Stimulated activated CD8-positive, alpha-beta memory T cell treated with anti-CD3 and anti-CD28 coated beads, Interleukin-15, amount 100 ng/mL, for 4 hours (primary cell): ENCODE measurements at places on chromosomes 13 and 19.

DNA sequence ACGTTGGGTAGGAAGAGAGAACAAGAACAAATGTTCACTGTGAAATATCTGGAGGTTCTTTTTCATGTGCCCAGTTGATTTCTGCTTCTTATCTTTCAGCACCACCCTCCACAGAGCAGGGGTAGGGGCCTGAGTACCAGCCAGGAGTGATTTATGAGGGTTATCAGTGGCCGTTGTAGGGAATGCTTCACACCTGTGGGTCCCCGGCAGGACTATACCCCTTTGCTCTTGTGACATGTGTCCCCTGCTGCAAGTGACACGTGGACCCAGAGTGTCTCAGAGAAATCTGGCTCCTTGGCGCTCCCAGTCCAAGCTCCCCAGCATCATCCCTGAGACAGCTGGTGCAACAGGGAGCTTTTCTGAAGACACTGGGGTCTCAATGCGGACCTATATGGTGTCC, 29.7 kb downstream of the SIAH3 start:
- no peak for DNase-seq

GRCh38 chr19:7013678-7014077, 7.6 kb downstream of the MBD3L2B start:
- DNase-seq = no peak

GRCh38 chr13:113122550-113123225, at the start of gene F10:
F10 (plus strand) TSS chr13:113122799; CDS start chr13:113122856, 57 bp downstream.
- DNase-seq = no peak

- no peak for DNase-seq
Measured at GRCh38 chr13:107845911-107846310, 369.4 kb downstream of the LIG4 start.

DNA sequence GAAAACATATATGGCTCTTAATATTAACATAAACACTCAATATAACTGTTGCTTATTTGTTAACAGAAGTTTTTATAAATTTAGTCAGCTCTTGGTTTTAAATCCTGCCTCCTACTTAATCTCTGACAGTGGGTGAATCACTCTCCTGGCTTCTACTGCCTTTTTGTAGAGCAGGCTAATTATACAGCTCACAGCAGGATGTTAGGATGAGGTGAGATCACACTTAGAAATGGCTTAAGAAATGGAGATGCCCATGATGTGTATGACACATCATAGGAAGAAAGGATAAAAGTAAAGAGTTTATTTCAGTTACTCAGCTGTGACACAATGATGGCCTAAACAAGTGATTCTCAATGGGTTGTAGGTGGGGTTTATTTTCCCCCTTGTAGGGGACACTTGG, 345.6 kb downstream of the SPRY2 start:
- DNase-seq = no peak

GRCh38 chr13:39052944-39053343, 14.7 kb downstream of the NHLRC3 start:
- DNase-seq = no peak

- DNase-seq = no peak
Measured at GRCh38 chr13:46010148-46010547, 42.4 kb downstream of the ZC3H13 start.

- DNase-seq = no peak
Measured at GRCh38 chr13:66807251-66807650, 422.9 kb downstream of the PCDH9 start.

DNA sequence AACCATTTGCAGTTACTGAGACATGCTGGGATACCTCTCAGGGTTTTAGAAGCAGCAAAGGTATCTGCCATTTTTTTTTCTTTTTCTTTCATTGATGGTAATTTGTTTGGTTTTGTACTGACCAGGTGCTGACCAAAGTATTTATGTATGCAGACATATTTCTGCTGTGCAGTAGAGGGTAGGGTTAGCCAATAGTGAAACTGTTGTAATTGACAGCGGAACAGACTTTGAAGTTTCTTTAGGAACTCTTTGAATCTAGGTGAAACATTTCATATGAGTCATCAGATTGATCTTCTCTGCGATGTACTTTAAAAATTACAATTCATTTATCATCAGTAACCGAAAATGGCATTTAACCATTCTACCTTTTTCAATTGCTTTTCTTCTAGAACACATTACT, 63.0 kb downstream of the ITGBL1 start:
- DNase-seq = no peak

- no peak for DNase-seq
Measured at GRCh38 chr13:99421758-99422585, 79.3 kb upstream of the TM9SF2 start.

DNA sequence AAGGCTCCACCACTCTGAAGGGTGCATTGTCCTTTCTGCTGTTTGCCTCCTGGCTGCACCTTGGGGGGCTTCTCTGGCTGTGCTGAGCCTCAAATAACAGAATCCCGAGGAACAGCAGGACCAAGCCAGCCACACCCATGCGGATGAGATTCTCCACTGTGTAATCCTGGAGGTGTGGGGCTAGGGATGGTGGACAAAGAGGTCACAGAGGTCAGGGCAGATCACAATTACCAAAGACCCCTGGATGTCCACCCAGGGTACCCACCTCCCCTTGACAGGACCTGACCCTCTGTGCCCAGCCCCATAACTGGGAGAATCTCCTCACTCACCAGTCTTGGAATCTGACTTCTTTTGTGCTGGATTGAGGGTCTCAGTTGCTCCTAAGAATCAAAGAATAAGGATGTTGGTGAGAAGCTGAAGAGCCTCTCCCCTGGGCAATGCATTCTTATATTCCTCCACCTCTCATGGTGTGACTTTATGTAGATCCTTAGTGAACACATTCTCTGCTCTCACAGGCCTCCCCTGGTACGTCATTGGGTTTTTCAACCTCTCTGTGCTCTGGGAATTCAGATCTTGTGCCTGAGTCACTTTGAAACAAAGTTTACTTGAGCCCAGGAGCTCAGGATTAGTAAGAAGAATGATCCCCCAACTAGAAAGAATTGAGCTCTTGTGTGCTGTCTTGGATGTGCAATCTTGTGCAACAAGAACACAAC, 5.2 kb downstream of the LILRA4 start:
- DNase-seq = no peak

GRCh38 chr13:46553521-46553885, 533 bp downstream of the LRCH1 start:
- DNase-seq = no peak

- peak; percentile 18 for DNase-seq
Measured at GRCh38 chr19:3324405-3324856, 42.0 kb upstream of the NFIC start.
